NCI-H1105 treated with DMSO at 0.1 percent for 48 hours (cell line): ENCODE measurements at places on chromosomes 5 and 9.

GRCh38 chr9:22138956-22139660 lies 130.0 kb upstream of the CDKN2B start:
- DNase-seq = no peak

- DNase-seq = no peak
These were observed 324.4 kb downstream of the ENC1 start for GRCh38 chr5:74316064-74316603.

DNA sequence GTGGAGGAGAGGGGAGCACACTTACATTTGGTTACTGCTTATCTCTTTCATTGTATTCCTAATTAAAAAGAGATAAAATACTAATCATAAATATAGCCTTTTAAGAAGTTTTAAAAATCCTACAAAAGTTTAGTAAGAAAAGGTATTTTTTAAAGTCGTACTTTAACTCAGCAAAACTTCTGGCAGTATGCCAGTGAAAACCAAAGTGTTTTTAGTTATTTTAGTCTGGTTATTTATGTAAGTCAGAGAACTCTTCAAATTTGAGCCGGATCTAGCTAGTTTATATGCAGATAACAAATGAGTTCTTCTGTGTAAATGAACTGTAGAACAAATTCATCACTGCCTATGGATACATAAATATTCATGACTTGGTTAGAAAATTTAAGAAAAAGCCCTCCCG lies 36.5 kb upstream of the ANKDD1B start:
- DNase-seq = no peak

DNA sequence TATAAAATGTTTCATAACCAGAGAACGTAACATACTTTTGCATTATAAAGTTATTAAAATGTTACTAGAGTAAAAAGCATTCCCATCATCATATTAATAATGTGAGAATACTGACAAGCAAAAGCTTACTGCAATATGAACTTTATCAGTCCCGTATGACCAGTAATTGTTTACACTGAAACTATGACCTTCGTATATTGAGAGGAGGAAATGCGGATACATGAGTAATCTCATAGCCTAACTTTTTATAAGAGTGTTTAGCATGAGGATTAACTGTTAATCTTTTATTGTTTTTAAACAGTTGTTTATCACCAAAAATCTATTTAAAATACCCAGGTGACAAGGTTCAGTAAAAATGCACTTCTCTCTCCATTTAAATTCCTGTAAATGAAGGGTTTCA lies 272.4 kb downstream of the SLF1 start:
- DNase-seq = no peak

DNA sequence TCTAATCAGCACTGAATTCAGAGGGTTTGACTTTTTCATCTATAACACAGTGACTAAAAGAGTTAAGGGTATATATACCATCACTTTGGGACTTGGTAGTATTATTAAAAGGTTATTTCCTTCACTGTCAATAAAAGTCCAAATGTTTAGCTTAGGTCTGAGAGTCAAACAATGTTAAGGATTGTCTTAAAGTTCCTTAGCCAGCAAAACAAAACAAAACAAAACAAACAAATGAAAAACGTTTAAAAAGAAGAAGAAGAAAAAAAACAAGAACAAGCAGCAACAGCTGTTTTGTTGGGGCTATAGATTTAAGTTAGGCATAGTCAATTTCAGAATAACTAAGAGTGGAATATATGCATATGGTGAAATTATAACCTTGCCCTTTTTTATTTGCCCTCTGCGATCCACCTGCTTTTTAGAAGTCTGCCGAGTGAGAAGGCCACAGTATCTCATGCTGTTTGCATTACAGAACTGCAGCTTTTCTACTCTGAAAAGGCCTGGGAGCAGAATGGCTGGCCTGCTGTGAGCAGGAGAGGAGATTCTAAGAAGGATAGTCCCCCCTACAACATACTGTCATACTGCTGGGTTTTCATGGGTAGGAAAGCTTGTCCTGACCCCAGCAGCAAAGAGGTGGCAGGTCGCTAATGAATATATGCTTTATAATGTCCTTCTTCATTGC lies 141.7 kb downstream of the NTRK2 start:
- no peak for DNase-seq

- DNase-seq = no peak
These were observed 693.8 kb downstream of the DNAH5 start for GRCh38 chr5:13250464-13251291.

DNA sequence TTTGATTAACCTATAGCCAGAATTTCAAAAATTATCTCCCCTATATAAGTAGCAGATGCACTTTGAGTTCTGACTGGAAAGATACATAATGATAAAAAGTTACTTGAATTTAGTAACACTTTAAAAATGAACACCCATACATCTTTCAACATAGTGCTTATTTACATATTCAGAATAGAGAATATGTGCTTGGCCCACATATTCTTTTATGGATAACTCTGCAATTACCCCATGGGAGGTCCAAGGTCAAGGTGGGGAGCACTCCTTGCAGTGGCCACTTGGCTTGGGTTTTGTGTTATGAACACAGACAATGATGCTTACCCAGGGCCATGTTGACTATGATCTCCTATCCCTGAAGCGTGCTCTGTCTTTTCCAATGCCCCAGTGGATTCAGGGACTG lies 169.3 kb downstream of the CDC42SE2 start:
- no peak for DNase-seq

DNA sequence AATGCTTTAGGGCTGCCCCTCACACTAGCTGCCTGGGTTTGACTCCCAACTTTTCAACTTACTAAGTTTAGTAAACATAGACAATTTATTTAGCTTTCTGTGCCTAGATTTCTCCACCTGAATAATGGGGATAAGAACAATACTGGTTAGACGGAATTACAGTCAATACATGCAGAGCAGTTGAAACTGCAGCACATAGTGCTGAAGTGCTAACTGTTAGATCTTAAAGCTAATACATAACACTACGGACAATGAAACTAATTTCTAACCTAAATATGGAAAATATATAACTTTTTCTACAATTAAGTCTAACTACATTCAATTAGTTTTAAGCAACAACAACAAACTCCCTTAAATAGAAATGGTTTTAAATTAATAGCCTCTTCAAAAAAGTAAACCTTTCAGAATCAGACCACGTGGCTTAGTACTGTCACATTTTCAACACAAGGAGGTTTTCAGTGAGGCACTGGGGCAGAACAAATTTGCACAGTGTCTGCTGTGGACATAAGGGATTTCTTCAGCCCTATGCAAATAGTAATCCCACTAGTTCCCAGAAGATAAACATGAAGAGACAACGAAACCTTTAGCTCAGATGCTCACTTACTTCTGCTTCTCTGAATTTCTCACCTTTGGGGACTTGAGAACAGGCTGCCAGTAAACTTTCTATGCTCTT lies 293.4 kb downstream of the EDIL3 start:
- DNase-seq = no peak

- no peak for DNase-seq
These were observed 84.1 kb downstream of the PPP2R2B start for GRCh38 chr5:146794326-146795029.

DNA sequence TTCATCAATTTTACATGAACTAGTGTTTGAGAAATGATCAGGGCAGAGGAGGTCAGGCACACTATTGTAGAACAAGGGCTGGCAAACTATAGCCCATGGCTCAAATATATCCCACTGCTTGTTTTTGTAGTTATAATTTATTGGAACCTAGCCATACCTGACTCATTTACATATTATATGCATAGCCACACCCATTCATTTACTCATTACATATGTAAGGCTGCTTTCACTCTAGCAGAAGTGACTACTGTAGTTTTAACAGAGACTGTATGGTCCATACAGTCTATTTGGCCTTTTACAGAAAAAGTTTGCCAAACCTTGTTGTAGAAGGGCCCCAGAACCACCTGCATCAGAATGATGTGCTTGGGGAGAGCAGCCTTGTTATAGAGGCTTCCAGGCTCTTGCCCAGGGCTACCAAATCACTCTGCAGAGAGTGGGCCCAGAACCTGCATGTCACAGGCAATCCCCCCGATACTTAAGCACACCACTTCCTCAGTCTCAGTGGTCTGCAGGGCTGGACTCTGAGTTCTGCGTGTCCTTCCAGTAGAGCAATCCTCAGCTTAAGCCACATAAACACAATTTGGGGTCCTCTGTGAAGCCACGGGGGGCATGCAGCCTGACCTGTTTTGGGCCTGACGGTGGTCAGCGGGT lies 6.7 kb downstream of the ANKS6 start:
- DNase-seq = no peak

- DNase-seq = no peak
These were observed 1.0 kb upstream of the ZCCHC7 start for GRCh38 chr9:37119360-37119759.

GRCh38 chr5:11007269-11007870 lies 246.3 kb upstream of the DAP start:
- DNase-seq = no peak

DNA sequence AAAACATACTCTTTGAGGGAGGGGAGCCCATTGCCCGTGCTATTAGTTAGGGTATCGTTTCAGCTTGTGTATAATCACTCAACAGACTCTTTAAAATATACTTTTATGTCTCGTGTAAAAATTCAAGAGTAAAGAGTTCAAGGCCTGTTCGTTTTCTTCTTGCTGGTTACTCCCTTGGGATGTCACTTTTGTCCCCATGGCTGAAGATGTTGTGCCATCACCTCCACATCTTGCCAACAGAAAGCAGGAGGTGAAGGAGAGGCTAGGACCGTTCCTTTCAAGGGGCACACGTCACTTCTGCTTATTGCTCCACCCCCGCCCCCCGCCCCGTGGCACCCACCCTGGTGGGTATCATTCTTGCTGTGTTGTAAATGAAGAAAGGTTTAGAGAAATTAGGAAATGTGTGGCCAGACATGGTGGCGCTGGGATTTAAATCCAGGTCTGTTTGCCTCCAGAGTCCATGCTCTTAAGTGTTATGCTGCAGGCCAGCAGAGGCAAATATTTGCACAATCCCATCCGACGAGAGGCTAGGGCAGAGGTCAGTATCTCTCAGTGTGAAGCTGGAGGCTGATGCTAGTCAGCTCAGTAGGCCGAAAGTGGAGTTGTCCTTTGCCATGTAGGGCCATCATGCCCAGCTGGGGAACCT lies 3.0 kb downstream of the MLANA start:
- DNase-seq = no peak

- no peak for DNase-seq
These were observed 38.4 kb downstream of the SMC5 start for GRCh38 chr9:70297141-70297540.

DNA sequence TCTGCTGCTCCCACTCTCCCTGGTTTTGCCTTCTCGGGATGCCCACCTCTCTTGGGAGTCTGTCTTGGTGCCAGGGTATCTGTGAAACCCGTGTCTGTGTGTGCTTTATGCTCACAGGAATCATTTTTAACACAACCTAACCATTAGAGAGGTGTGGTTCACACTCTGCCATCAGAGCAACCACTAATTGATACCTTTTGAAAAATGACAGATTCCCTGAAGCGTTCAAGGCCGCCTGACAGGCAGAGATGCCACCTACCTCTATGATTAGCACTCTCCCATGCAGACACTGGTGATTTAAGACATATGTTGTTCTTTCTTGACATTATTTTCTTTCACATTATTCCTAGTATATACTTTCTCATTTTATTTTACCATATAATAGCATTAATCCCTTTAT lies 207.3 kb upstream of the SGCD start:
- DNase-seq = no peak

- no peak for DNase-seq
These were observed 94.4 kb upstream of the ITGA1 start for GRCh38 chr5:52693280-52693679.

DNA sequence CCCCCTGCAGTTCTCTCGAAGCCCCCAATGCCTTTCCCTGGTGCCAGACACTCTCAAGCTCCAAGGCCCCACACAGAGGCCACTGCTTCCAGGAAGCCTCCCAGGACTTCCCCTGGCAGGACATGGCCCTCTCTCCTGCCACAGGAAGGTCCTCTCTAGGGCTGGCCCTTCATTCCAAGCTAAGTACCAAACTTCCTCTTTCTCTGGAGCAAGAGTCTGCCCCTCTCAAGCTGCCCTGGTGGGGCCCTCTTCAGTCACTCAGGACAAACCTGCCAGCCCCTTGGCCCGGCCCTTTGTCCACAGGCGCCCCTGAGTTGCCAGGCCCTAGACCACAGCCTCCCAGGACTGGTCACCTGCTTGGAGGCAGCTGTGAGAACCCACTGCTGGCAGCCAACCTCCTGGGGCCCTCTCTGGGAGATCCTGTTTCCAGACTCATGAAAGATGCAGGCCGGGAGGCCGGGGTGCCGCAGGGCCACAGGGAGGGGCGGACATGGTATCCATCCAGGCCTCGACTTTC lies 6.6 kb downstream of the NINJ1 start:
- no peak for DNase-seq

DNA sequence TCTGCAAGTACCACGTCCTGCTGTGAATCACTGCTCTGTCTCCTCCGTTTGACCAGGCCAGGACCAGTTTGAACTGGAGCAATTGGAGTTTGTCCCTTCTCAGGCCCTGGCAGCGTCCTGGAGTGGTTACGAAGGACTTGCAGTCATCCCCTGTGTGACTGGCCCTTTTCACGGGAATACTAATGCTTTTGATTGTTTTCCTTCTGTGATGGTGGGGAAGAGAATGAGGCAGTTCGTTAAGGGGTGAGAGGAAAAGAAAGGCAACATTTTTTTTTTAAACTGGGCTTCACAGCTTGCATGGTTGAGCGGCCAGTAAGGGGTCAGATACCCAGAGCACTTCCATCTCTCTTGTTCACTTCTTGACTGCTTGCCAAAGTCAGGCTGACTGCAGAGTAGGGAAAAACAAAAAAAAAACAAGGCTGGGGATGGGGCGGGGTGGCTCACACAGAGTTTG lies 153.5 kb upstream of the STK32A start:
- peak; percentile 8 for DNase-seq

DNA sequence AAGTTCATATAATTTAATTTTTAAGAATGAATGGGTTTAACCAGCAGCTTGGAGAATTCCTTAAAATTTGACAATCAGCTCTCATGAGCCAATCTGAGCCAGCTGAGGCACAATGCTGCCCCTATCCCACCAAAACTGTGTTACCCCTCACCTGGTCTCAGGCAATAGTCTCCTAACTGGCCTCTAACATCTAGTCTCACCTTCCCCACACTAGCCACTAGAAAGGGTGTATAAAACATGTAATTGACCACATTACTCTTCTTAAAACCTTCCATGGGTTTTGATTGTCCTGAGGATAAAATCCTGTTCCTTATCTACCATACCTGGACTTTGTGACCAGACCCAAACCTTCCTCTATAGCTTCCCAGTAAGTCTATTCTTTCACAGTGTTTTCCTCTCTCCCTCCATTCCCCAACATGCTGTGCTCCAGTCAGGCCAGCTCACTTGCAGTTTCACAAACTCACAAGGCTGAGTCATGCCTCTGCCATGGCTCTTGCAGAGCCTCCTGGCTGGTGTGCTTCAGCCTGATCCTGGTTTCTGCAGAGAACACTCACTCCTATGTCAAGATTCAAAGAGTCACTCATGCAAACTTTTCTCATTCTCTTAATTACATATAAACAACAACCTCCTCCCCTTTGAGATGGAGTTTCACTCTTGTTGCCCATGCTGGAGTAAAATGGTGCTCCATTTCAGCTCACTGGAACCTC lies 16.0 kb upstream of the ZCCHC7 start:
- DNase-seq = no peak
